ENCODE measurements at places on chromosomes 12 and 14.

DNA sequence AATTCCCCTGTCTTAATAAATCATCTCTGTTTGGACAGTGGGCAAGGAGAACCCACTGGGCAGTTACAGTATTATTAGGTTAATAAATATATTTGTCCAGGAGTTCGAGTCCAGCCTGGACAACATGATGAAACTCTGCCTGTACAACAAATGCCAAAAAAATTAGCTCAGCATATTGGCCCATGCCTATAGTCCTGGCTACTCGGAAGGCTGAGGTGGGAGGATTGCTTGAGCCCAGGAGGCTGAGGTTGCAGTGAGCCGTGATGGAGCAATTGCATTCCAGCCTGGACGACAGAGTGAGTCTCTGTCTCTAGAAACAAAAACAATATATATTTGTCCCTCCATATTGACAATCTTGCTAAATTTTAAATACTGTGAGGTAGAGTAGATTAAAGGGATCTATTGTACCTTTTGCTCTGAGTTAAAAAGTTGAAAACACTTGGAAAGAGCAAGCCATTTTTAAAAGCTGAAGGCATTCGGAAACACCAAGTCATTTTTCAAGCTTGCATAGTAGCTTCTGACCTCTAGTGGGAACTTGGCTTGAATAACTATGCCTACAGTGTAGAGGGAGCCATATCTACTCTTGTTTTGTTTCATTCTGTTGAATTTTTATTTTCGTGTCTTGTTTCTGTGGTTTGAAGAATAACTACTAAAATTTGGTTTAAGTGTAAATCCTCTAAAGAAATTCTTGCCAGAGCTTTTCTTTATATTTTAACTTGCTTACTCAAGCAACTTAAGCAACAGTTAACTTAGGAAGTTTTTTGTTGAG is 14.6 kb upstream of the EEA1 start:
- DNase-seq: no peak

- DNase-seq: no peak
Measured at GRCh38 chr12:31874961-31875608, 84.1 kb upstream of the RESF1 start.

DNA sequence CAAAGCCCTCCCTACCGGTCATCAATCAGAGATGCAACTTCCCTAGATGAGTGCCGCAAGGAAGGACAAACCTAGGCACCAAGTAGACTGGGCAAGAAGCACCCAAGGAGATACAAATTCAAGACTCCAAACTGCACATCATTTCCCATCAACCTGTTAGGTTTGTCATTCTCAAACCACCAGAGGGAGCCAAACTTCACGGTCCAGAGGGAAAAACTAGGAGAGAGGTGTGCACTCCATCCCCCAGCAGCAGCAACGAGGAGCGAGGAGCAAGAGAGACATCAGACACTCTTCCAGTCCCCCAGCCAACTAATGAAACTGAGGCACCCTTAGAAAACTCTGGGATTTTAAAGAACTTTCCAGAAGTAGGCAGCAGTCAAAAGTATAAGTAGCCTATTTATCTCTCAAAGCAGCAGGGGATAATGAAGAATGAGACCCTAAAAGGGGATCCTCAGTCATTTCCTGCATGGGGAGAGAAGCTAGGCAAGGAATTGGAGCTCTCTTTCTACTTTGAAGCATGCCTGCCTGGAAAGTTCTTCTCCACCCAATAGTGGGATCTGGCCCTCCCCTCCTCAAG is 37.0 kb upstream of the NT5DC3 start:
- peak; percentile 81 for DNase-seq

DNA sequence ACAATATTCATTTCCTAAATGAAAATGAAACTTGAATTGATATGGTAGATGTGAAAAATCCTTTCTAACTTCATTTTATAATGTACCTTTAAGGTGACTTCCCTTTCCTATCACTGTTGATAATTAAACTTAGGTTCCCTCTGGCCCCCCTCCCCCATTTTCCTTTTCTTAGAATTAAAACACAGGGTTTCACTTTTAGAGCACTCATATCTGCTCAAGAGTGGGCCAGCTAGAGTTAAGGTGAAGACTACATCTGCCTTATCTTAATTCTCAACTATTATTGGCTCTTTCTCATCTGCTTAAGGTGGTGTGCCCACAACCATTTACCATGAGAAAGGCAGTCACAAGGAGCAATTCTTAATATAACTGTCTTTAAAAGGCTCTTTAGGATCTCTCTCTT is 49.7 kb downstream of the LIN52 start:
- DNase-seq: no peak

DNA sequence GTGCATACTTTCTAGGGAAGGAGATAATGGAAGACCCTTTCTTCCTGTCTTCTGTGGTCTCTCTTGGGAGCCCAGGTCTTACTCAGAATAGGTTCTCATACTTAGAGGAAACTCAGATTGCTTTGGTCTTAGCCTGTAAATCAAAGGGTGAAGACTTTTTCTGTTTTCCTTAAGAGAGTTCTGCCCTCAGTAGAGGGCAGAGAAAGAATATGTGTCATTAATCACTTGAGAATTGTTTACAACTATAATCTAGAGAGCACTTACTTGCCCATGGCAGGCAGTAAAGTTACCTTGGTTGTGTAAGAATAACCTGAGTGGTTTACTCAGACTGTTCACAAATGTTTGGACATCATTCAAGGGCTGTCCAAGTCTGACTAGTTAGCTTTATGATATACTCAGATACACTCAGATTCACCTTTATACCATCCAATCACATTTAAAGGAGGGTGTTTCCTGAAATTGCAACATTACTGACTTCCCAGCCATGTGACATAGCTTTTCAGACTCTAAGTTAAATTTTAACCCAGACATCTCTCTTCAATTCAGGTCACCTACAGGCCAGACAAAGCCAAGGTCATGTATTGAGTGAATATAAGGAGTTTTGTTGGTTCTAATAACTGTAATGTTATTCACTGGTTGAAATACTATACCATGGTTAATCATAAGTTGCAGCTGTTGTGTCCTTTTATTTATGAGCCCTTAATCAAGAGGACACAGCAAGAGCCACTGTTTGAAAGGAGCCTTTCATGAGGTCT is 372.2 kb downstream of the RAD51B start:
- DNase-seq: no peak

- DNase-seq: no peak
Measured at GRCh38 chr12:124893792-124894516, 20.5 kb downstream of the UBC start.

GRCh38 chr12:52812073-52812400 is 1.9 kb downstream of the KRT4 start:
- no peak for DNase-seq

GRCh38 chr14:96585672-96586013 is 83.5 kb downstream of the PAPOLA start:
- DNase-seq: peak; percentile 22

DNA sequence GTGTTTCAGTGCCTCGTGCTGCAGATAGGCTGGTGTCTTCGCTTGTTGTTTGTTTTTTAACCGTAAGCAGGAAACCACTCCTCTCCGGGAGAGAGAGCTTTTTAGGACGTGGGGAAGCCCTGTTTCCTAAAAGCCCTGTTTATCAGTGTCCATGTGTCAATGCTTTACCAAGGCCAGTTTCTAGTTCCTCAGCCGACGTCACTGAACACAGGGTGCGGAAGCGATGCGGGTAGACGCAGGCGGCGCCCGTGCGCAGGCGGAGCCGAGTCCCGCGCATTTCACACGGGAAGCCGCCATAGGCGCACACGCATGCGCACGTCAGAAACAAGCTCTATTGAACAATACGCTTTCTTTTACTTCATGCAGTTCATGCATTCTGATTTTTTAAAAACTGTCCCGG is 79.8 kb downstream of the GLT1D1 start:
- no peak for DNase-seq

DNA sequence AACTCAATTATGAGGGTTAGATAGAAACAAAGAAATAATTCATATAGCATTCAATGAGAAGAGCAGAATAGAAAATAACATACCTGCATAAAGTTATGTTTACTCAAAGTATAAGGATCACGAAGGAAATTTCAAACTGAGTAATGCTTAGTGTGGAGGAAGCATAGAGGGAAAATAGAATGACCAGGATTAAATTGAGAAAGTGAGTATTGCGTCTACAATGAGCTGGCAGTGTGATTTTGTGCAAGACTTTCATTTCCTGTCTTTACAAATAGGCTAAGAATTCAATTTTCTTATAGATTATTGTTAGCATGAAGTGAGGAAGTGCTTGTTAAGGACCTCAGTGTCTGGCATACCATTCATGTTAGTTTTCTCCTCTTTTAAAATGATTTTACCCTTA is 12.0 kb downstream of the ADGRD1 start:
- DNase-seq: no peak

GRCh38 chr12:50248411-50248810 is 34.9 kb downstream of the LIMA1 start:
- no peak for DNase-seq

- DNase-seq: no peak
Measured at GRCh38 chr14:58213176-58213575, 13.2 kb downstream of the ACTR10 start.

DNA sequence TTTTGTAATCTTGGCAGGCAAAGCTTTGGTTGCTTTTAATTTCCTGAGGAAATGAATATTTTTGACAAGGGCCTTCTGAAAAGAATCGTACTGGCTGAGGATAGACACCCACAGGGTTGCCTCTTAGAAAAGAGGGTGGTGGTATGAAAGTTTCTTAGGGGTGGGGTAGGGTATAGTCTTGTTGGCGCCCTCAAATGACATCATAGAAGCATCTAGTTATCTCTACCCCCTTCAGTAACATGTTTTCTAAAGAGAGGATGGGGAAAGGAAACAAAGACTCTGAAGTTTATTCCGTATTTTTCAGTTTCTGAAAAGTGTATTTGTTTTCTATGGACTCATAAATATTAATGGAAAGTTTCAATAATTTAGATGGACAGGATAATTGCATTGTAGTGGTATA is 13.7 kb downstream of the PRKCH start:
- DNase-seq: no peak

DNA sequence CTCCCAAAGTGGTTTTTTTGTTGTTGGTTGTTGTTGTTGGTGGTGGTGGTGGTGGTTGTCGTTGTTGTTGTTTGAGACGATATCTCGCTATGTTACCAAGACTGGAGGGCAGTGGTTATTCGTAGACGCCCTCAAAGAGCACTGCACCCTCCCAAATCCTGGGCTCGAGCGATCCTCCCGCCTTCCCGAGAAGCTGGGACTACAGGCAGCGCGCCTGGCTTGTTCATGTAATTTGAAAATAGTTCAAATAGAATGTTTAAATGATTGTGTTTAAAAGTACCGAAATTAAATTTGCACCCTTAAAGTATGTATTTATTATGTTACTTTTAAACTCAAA is 439 bp upstream of the ANAPC5 start:
- no peak for DNase-seq

- DNase-seq: no peak
Measured at GRCh38 chr14:34804933-34805332, 70.2 kb downstream of the BAZ1A start.

- no peak for DNase-seq
Measured at GRCh38 chr14:61646366-61647116, 48.8 kb upstream of the HIF1A start.

GRCh38 chr14:93076755-93077154 is 39.0 kb downstream of the ITPK1 start:
- DNase-seq: no peak

DNA sequence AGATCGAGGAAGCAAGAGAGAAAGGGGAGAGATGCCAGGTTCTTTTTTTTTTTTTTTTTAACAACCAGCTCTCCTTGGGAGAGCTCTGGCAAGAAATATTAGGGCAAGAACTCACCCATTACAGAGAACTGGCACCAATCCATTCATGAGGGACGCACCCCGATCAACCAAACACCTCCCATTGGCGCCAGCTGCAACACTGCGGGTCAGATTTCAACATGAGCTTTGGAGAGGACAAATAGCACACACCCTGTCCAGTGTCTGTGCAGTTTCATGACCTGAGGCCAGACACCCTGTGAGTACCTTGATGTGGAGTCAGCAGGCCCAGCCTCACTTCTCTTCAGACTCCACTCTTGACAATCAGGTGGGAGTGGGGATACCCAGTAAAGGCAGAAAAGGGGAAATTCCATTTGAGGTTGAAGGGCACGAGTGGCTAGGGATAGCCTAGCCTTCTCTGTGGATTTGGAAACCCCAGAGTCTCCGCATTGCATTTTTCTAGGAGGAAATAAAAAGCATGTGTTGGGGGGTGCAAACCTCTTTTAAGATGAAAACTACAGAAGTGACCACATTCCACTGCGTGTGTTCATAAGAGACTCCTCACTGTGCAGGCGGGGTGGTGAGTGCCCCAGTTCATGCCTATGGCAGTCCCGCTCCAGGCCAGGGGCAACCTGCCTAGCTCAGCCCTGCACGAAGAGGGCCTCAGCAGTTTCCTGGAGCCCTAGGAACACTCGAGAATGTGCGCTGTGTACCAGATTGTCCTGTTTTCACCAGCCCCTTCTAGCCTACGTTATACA is 42.4 kb upstream of the GPATCH2L start:
- no peak for DNase-seq

DNA sequence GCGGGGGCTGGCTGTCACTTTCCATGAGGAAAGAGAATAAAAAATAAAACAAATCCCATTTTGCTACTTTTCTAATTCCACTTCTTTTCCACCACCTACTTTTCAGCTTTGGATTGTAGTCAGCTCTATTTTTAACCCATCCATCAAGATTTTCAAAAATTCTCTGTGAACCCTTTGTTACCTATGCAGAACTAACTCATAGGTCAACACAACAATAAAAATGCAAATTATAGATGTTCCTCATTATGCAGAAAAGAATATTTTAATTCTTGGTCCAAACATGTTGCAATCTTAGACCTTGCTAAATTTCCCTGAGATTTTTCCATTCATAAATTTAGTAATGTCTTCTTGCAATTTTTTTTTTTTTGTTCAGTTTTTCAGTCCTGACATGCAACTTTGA is 454.5 kb downstream of the ADAMTS20 start:
- no peak for DNase-seq

DNA sequence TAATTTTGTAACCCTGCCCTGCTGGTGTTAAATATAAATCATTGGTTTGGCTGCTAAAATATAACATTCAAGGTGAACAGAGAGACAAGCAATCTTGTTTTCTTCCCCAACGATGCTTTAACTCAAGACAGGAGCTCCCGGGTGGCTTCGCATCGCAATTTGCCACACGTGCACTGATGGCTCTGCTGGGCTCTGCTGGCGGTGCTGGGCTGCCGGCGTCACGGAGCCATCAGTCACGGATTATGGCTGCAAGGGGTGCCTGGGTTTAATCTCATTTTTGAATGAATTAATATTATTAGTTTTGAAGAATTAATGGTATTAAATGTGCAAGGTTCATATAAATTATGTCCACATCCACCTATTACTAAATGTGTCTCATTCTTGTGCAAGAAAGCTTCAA is 44.9 kb upstream of the TMEM260 start:
- DNase-seq: no peak

All from HAP-1 (cell line).